ENCODE measurements at places on chromosomes 11 and 22.
A peak's percentile ranks its signal among the peaks of the same experiment; 100 is the strongest.

DNA sequence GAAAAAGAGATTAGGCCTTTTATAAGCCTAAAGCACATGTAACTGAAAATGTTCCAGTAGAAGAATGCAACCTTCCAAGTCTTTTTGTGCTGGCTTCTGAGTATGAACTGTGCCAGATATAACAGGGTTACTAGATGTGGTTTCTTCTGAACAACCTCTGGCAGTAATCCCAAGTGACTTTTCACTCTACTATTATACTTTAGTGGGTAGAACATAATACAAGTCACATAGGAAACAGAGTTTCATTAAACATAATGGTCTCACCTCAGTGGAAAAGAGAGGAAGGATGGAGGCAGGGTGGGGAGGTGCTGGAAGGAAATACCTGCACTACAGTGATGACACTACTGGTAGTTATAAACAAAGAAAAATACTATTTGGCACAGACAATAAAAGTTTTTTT, 81.3 kb downstream of the PHF21A start:
- DNase-seq, result no peak

- DNase-seq, result no peak
These were observed 60.7 kb upstream of the PHF21A start for GRCh38 chr11:46181843-46182424.

DNA sequence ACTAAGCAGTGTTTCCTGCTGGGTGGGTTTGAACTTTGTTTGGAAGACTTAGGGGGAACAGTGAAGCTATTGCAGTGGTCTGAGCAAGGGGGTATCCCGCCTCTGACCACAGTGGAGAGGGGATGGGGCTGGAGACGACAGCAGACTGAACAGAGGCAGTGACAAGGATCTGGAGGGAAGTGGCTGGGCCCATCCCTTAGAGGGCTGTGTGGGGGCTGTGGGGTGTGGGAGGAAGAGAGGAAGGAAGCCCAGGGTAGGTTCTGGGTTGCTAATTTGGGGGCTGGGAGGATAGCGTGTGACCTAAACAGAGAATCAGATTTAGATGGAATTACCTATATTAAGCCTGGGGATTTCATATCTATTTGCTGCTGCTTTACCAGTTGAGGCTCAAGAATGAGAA, 70.7 kb downstream of the BMAL1 start:
- DNase-seq, result no peak

DNA sequence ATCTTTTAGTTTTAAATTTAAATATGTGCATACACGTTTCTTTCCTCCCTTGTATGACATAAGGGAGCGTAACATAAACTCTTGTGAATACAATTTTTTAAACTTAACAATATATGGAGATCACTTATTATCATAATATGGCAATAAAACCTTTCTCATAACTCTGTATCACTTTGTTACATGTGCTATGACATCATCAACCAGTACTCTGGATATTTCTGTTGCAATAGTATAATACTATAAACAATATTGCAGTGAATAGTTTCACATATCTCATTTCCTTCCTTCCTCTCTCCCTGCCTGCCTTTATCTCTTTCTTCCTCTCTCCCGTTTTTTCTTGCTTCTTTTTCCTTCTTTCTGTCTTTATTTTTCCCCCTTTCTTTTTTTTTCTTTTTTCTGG, 1278.0 kb upstream of the CNTN5 start:
- DNase-seq, result no peak

- no peak for DNase-seq
These were observed 6.7 kb upstream of the ADAMTS15 start for GRCh38 chr11:130441719-130442118.

DNA sequence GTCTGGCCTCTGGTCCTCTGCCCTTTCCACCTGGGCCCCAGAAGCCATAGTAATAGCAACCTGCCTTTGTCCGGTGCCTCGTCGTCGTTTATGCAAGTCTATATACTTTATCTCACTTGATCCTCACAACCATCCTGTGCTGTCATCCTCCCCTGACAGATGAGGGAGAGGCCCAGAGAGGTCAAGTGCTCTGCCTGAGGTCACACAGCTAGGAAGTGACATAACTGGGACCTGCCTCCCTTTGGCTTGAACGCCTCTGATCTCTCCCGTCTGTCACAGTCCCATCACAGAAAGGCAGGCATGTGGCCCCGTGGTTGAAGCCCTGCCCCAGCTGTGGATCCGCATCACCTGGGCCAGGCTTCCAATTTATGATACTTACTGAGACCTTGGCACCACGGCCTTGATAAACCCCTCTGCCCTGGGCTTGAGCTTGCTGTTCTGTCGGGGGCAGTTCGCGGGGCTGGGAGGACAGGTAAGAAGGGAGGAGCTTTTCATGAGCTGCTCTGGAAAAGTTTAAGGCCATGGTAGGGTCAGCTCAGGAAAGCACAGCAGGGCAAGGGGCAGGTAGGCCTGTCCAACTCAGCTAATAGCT, 247.0 kb downstream of the ST3GAL4 start:
- DNase-seq, result no peak

- no peak for DNase-seq
These were observed 126.9 kb downstream of the APIP start for GRCh38 chr11:34789196-34789834.

GRCh38 chr11:47272706-47273105, 2.8 kb downstream of the MADD start:
- no peak for DNase-seq

GRCh38 chr11:14015711-14016110, 53.2 kb downstream of the SPON1 start:
- DNase-seq, result no peak

DNA sequence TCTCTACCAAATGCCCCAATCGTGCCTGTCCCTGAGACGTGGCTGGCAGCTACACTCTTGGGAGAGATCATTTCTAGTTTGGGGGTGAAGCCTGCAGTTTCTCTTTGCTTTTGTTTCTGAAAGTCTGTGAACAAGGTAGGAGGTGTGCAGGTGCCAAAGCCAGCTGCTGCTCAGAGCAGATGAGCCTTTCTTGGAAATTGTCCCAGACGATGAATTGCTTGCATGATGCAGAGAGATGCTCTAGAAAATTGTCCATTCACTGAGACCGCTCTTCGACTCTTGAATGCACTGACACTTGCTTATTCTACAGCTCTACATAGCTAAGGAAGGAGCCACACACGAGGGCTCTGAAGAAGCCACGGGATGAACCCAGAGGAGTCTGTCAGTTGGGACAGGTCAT, 225.6 kb upstream of the E2F8 start:
- DNase-seq, result no peak

- DNase-seq, result no peak
These were observed 4.8 kb upstream of the SLC39A13 start for GRCh38 chr11:47403571-47403970.

- no peak for DNase-seq
These were observed 30.1 kb downstream of the KCNC1 start for GRCh38 chr11:17764446-17765218.

DNA sequence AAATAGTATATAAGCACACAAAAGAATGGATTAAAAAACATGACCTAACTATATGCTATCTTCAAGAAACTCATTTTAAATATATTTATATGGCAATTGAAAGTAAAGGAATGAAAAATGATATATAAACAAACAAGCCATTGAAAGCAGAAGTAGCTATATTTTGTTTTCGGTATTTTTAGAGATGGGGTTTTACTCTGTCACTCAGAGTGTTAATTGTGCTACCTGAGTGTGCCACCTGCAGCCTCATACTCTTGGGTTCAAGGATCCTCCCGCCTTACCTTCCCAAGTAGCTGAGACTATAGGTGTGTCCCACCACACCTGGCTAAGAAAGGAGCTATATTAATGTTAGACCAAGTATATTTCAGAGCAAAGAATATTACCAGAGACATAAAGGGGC, 624.1 kb downstream of the BUD13 start:
- DNase-seq, result no peak

- no peak for DNase-seq
These were observed 93.2 kb downstream of the PDE2A start for GRCh38 chr11:72581067-72581466.

GRCh38 chr11:75174781-75175370, 24.0 kb downstream of the SLCO2B1 start:
- DNase-seq, result peak; percentile 29

DNA sequence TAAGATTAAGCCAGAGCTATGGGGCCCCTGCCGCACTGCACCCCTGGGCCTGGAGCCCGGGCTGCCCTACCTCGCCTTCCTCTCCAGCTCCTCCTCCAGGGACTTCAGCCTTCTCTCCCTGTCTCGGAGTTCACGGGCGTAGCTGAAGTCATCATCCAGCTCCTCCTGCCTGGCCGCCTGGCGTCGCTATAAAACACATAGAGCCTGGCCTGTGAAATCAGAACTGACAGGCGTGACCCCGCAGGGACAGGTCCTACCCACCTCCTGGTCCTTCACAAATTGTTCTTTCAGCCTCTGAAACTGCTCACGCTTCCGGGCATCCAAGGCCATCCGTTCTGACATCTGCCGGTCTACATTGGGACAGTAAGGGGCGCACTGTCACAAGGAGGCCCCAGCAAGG, 20.8 kb downstream of the TUBGCP6 start:
- DNase-seq, result no peak

DNA sequence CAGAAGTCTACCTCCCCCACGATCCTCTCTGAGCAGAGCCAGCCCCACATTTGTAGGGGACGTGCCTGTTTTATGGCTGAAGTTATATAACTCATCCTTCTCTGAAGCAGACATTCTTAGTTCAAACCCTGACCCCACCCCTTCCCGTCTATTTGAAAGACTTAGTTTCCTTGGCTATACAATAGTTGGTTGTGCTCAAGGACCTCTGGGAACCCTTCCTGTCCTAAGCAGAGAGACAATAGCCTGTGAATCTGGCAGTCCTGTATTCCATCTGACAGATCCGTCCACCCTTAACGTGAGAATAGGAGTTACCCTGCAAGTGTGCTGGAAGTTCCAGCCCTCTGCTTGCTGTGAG, 75.2 kb downstream of the MN1 start:
- no peak for DNase-seq

DNA sequence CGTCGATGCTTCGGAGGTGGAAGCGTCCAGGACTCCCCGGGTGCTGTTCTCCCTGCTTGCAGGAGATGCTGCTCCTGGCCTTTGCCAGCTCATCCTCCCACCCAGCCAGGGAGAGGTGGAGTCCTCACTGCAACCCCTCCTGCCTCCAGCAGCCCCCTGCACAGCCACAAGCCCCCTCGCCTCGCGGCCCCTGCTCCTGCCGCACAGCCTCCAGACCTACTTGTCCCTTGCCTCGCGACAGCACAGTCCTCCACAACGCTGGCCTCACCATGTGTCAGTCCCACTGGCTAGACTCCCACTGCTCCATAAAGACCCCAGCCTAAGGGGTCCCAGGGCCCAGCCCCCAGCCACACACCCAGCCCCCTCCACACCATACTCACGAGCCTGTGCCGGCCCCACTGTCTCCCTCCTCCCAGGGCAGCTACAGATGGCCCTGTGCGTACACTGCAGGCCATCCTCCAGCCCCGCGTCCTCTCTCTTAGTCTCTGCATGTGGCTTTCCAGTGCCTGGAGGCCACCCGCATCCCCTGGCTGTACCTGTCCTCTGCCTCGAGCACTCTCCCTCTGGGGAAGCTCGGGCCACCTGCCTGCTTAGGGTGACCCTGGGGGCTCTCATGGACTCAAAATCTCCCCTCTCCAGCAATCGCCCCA, 91.5 kb downstream of the CELSR1 start:
- DNase-seq, result no peak

GRCh38 chr11:724778-725386, 18.9 kb downstream of the EPS8L2 start:
- DNase-seq, result no peak

DNA sequence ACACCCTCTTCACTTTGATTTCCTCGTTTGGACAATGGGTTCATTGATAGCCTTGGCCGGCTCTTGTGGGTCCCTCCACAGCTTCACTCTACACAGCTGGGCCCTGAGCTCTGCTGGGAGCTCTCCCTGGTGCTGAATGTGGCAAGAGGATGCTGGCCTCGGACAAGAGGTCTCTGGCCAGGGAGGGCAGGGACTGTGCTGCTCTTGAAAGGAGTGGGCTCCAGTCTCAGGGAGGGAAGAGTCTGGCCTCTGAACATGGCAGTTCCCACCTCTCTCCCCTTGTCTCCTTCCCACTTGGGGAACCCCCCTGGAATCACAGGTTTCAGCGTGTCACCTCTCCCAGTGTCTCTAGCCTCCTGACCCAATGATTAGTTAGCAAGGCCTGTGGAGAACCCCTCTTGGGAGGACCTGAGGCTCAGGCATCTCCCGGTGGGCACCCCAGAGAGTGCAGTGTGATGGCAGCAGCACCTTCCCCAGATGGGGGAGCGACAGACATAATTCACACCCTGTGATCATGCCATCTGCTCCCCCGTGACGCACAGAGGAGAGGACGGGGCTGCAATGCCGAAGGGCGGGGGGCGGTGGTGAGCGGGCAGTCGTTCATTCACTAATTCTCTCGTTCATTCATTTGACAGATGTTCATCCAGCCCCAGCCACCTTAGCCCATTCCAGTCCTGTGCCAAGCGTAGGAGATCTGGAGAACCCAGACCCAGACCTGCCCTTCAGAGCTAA, 2.8 kb upstream of the CABP7 start:
- peak; percentile 87 for DNase-seq

GRCh38 chr11:69823641-69824265, 4.5 kb upstream of the FGF3 start:
- no peak for DNase-seq

DNA sequence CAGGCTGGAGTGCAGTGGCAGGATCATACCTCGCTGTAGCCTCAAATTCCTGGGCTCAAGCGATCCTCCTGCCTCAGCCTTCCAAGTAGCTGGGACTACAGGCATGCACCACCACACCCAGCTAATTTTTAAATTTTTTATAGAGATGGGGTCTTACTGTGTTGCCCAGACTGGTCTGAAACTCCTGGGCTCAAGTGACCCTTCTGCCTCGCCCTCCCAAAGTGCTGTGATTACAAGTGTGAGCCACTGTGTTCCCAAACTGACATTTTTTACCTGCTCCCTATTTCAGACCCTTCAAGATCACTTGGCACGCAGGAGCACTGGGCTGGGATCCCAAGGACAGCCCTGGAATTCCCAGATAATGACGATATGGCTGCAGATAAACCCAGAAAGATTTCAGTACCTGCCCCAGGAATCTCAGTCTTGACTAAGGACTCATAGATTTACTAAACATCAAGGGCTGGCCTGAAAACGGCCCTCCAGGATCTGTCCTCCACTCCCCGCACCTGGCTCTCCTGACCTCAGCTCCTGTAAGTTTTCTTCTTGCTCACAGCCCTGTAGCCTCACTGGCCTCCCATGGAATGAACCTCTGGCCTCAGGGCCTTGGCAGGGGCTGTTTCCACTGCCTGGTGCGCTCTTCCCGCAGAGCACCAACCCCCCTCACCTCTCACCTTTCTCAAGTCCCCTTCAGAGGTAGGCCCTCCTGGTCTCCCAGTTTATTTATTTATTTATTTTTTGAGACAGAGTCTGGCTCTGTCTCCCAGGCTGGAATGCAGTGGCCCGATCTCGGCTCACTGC, 3.6 kb upstream of the CSNK1E start:
- no peak for DNase-seq

- peak; percentile 98 for DNase-seq
These were observed at the start of gene CHADL for GRCh38 chr22:41240377-41241132. TSS of gene CHADL (minus strand) at chr22:41240931. CDS start at chr22:41240881, 50 bp downstream.

DNA sequence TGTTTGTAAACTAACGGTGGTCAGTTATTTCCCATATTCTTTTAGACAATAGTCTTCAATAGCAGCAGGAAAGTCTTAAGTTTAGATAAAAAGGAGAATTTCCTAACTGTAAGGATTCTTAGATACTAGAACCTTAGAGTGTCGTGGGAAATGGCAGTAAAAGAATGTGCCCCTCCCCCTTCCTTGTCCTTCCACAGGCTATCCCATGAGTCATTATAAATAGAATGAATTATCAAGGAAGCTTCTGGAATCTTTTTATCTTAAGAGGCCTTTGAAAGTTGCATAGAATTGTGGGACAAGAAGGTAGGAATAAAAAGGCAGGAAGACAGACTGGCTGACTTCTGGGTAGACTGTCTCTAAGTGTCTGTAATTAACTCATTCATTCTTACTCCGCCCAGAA, 165.2 kb upstream of the TBCEL start:
- DNase-seq, result no peak

- no peak for DNase-seq
These were observed 66.1 kb downstream of the PANX1 start for GRCh38 chr11:94194712-94195111.
